ENCODE measurements at places on chromosomes 16 and 17.

GRCh38 chr17:70261170-70261569 lies 91.8 kb downstream of the KCNJ2 start:
- DNase-seq = no peak

DNA sequence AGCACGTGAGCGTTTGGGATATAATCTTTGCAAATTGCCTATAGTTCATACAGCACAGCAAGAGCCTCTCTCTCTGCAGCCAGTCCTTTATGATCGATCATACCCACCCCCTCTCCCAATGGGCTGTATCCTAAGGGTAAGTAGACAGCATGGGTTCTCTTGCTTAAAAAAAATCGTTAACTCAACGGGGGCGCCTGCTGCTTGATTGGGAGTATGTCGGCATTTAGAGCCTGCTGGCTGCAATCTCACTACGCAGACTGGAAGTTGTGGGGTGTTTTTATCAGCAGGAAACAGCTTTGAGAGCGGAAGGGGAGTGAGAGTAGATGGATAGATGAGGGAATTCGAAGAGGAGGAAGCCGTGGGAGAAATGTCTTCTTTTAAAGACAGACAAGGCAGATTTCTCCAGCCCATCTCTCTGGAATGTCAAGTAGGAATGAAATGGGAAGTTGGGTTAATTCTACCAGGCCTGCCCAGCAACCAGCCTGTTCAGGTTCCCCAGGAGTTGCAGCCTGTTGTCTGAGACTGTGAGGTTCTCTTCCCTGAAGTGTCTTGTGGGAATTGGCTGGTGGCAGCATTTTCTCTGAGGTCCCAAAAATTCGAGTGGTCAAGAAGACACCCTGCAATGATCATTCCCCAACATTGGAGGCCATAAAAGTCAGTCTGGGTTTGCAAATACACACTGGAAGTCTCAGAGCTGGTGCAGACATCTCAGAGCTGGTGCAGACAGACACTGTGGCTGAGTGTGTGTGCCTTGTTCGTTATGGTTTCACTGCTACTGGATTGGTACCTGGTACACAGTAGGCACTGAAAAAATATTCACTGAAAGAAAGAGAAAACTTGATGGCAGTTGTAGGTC lies 65.6 kb downstream of the PRKCB start:
- no peak for DNase-seq

DNA sequence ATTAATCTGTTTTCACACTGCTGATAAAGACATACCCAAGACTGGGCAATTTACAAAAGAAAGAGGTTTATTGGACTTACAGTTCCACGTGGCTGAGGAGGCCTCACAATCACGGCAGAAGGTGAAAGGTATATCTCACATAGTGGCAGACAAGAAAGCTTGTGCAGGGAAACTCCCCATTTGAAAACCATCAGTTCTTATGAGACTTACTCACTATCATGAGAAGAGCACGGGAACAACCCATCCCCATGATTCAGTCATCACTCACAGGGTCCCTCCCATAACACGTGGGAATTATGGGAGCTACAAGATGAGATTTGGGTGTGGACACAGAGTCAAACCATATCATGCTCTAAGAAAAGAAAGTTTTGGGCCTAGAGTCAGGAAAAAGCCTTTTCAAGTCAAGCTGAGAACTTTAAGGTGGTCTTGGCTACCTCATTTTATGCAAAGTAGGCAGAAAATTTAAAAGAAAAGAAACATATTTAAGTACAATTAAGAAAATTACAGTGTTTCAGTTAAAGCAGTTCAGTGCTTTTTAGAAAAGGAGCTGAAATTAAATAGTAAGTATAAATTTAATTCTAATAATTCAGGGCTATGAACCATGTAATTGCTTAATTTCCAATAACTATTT lies 24.9 kb upstream of the CRYM start:
- peak; percentile 88 for DNase-seq

DNA sequence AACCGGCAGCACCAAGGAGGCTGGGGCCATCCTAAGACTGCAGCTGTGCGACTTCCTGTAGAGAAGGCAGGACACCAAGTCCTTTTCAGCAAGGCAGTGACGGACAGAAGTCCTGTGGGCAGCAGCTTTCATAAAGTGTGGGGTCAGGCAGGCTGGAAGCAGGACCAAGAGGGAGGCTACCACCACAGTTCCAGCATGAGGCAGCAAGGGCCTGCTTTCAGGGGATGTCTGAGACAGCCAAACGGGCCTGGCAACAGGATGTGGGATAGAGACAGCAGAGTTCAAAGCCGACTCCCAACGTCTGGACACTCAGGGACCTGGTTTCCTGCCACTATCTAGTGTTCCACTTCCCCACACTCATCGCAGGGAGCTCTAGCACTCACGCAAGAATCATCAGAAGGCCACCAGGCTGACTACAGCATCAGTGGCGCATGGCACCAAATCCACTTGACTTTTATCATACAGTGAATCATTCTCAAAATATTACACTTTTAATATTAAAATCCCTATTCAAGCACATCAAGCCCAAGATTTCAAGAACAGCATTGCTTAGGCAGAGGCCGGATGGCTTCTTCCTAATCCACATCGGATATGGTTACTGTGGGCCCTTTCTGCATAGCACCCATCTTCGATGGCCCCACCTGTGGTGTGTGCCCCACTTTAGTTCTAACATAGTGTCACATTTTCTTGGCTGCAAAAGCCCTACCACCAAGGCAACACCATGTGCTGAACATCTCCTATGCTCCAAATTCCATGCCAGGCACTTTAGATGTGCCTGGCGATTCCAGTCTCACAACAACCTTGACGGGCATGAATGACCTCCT lies 5.2 kb downstream of the USP7 start:
- DNase-seq = peak; percentile 45

DNA sequence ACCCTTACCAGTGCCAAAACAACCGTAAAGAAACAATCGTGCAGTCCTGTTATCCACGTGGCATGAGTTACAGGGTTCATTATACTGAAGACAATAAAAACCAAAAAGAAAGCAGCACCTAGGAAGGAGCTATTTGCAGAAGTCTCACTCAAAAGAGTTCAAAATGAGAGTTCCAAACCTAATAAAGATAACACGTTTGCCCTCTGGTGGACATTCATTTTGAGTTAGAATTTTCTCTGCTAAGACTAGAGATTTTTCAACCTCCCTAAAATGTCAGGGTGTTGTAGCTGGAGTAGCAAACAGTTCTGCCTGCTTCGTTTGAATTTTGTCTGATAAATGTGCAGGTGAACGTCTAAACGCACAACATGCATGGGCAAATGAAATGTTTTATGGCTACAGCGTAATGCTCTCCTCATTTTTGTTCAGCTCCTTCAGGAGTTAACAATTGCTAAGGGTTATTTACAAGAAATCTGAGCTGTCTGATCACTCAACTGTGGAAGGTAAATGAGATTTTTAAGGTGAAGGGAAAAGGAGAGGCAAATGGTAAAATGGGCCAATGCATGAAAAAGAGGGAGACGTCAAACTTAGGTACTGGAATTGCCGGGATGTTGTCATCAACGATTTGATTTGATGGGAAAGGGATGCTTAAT lies 1067.9 kb upstream of the EEF2KMT start:
- DNase-seq = peak; percentile 8

GRCh38 chr16:27995378-27995777 lies 68.1 kb downstream of the GSG1L start:
- no peak for DNase-seq

- no peak for DNase-seq
These were observed 27.7 kb downstream of the WWOX start for GRCh38 chr16:78127130-78127529.

DNA sequence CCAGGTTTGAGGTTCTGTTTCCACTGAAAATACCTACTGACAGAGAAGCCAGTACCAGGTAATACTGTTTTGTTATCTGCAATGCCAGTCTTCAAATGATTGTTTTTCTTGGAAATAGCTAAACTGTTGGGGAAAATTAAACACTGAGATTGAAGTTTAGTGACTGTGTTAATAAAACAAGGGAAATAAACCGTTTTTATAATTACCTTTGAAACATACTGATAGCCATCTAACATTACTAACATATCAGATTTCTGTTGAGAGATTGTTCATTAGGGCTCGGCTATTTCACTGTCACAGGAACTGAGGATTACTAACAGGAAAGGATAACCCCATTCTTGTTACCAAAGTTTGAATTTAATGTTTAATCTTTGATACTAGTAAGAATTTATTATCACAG lies 42.1 kb downstream of the CYB5B start:
- no peak for DNase-seq

GRCh38 chr16:57632568-57632967 lies 4.1 kb downstream of the ADGRG1 start:
- DNase-seq = peak; percentile 23

GRCh38 chr17:77771998-77772397 lies 186.5 kb upstream of the TNRC6C start:
- DNase-seq = no peak

DNA sequence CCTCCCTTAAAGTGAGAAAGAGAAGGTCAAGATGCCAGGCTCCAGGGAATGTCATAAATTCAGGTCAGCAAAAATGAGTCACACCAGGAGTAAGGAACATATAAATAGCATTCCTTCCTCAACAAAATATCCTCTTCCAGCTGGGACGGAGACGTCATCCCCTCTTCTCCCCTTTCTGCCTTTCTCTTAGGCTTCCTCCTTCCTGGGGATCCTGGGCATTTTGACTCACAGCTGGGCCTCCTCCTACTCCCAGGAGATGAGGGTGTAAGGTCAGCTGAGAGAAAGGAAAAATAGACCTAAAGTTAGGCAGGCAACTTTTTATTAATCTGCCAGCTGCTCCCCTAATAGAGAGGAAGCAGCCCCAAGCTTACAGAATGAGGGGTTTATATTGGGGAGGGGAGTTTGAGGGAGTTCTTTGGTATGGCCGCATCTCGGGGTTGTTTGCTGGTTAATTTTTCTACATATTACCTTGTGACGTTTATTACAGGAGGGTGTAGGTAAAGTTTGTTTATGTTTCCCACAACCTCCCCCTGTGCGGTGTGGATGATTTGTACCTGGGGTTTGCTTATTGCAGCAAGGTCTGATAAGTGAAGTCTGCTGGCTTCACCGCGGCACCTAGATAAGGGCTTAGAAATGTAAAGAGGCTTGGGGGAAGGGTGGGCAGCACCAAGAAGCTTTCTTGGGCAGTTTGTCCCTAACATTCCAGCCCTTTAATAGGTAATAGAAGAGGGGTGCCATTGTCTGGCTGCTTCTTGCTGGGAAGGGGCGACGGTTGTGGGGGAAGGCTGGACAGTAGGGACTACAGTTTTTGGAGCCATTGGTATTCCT lies 7.1 kb upstream of the ZNF747 start:
- DNase-seq = peak; percentile 73

- DNase-seq = no peak
These were observed 4.9 kb upstream of the FZD2 start for GRCh38 chr17:44552361-44552760.

GRCh38 chr17:66365903-66366302 lies 63.5 kb downstream of the PRKCA start:
- no peak for DNase-seq

GRCh38 chr17:39926135-39926587 lies 1.2 kb downstream of the ORMDL3 start:
- no peak for DNase-seq

- DNase-seq = no peak
These were observed 43.4 kb downstream of the CYB5D2 start for GRCh38 chr17:4186357-4186881.

- no peak for DNase-seq
These were observed 26.5 kb downstream of the PLA2G10 start for GRCh38 chr16:14667347-14668266.

DNA sequence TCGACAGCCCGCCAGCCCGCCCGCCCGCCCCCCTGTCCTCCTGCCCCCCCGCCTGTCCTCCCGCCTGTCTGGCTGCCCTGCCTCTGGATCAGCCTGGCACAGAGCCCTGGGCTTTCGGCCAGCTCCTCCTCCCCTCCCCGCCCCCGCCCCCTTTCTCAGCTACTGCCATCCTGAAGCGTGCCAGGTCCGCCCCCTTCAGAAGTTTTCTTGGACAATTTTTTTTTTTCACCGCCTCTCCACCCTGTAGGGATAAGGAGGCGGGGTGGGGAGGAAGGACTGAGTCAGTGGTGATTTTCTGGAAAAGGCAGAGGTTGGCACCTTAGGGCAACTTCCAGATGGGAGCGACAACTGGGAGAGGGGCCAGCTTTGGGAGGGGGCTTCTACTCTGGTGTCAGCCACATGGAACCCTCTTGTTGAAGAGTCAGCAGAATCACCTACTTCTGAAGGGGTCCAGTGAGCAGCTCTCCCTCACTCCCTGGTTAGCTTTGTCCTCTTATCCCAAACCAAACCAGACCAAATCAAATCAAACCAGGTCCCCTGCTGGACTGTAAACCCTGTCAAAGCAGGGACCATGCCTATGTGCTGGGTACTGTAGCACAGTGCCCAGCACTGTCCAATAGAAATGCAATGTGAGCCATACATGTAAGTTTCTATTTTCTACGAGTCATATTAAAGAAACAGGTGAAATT lies 19.7 kb downstream of the IGF2BP1 start:
- DNase-seq = peak; percentile 87

- DNase-seq = peak; percentile 39
These were observed 3.1 kb downstream of the ALDH3A2 start for GRCh38 chr17:19651451-19652238.

- no peak for DNase-seq
These were observed 16.3 kb downstream of the SNX11 start for GRCh38 chr17:48123776-48124388.

DNA sequence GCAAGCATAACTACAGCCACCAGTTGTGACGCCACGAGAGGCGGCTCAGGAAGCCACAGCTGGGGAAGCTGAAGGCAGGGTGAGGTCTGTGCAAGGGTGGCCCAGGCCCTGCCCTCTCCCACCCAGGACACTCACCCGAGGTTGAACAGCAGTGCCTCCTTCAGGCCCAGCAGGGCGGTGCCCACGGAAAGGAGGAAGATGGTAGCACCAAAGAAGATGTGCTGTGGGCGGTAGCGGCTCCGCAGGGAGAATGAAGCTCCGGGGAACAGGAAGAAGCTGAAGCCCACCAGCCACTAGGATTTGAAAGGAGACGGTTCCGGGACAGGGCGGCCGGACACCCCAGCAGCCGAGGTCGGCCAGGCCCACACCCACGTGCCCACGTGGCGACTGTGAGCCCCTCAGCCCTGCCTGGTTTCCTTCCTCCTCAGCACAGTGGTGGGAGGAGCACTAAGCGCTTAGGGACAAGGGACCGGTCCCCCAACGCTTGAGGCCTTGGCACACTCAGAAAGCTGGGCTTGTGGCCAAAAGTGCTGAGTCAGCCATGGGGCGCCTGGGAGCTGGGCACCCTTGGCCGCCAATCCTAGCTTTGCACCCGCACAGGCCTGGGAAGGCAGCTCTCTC lies 11.0 kb downstream of the CYB561 start:
- DNase-seq = peak; percentile 70

GRCh38 chr17:44272954-44273353 lies 5.0 kb upstream of the SLC4A1 start:
- DNase-seq = no peak

- no peak for DNase-seq
These were observed 169.1 kb downstream of the MSI2 start for GRCh38 chr17:57425431-57425830.

- DNase-seq = no peak
These were observed 559.9 kb upstream of the HSBP1 start for GRCh38 chr16:83247767-83248372.

DNA sequence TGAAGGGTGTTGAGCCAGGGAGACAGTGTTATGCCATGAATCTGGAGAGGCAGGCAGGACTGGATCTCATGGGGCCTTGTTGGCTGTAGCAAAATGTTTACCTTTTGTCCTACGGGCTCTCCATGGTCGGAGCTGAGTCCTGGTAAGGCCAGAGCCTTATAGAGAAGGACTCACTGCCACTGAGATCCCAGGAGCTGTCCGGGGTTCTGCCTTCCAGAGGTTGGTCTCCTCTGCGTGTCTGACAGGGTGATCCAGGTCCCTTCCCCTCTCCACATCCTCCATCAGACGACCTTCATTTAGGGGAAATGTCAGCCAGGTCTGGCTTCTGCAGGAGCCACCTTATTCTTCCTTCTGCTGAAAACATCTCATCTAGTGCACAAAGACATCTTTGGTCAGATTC lies 285.2 kb upstream of the N4BP1 start:
- no peak for DNase-seq

Data from kidney tubule cell (primary cell).